ENCODE measurements at places on chromosomes 1 and 21. TPM values are rescaled to one million over a fixed set of nuclear protein-coding genes. Genes with fewer than 3 reads are reported as not detected.

DNA sequence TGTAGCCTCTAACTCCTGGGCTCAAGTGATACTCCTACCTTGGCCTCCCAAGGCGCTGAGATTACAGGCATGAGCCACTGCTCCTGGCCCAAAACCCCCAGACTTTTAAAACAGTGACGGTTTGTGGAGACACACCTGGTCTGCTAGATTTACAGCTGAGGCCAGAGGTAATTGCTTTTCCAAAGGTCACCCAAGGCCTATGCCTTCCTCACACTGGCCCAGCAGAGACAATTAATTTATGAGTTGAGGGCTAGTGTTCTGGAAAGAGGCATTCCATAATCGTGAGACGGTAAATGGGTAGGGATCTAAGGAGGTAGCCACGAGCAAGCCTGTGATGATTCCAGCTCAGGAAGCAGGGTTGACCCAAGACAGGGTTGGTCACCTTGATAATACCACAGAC lies 12.4 kb upstream of the PARP1 start:
- DNase-seq, result no peak

DNA sequence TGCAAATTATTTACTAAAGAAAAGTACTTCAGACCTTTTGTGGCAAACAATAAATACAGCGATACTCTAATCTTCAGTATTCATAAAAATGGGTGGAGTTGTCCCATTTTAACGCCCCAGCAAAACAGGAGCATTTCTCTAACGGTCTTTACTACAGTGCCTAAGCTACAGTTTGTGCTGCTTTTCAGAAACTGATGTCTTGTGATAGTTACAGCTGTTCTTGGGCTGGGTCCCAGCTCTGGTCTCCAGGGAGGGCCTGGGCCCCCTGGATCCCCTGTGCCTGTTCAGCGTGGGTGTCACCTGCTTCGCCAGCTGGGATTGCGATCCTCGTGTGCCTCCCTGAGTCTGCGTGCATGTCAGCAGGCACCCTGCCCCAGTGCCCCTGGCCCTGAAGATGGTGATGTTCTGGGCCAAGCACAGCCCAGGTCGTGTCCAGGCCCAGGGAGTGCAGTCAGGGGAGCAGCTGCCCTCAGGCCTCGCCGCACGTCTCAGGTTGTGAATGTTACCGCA lies 64.0 kb upstream of the DIP2A start:
- DNase-seq, result no peak

GRCh38 chr1:227306689-227307088 lies 11.6 kb downstream of the CDC42BPA start:
- no peak for DNase-seq

DNA sequence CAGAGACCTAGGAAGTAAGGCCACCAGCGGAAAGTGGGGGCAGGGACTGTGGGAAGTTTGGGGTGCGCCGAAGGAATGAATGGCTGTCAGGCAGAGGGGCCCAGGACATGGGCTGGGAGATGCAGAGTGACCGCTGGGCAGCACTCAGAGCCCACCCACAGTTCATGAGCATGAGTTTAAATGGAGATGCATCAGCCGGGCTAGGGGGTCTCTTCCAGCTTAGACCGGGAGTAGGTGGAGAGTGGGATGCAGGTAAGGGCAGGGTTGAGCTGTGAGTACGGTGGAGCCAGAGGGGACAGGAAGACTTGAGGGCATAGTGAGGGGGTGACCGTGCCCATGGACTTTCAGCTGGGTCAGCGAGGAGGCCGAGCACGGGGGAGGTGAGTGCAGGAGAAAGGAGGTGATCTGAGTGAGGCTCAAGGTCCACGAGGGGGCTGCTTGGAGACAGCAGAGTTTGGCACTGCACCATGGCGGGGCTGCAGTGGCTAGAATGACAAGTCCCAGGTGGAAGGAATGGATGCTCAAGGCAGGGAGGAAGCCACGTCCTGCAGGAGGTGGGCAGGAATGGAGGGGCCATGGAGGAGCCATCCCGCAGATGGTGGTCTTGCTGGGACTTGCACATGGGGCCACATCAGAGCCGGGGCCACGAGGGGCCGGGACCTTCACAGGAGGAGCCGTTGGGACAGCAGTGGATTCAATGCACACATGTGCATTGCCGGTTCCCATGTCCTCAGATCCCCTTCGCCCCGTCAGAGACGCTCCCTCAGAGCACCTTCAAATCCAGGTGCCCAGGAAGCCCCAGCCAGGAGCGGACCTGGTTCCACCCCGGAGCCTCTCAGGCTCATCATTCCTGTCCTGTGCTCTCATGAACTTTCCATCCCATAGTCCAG lies 34.9 kb downstream of the UBASH3A start:
- no peak for DNase-seq

Gene FCRL4
- total RNA-seq, result not detected

Gene IGSF21
- 0.68 TPM for total RNA-seq

DNA sequence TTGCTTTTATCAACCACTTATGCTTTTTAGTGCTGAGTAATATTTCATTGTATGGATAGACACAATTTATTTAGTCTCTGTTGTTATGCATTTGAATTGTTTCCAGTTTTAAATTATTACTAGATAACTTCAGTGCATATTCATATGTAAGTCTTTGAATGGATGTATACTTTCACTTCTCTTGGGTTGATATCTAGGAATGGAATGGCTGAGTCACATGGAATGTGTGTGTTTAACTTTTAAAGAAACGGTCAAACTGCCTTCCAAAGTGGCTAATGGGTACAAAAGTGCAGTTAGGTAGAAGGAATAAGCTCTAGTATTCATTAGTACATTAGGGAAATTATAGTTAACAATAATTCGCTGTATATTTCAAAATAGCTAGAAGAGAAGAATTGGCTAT lies 82.4 kb downstream of the NPHS2 start:
- no peak for DNase-seq

DNA sequence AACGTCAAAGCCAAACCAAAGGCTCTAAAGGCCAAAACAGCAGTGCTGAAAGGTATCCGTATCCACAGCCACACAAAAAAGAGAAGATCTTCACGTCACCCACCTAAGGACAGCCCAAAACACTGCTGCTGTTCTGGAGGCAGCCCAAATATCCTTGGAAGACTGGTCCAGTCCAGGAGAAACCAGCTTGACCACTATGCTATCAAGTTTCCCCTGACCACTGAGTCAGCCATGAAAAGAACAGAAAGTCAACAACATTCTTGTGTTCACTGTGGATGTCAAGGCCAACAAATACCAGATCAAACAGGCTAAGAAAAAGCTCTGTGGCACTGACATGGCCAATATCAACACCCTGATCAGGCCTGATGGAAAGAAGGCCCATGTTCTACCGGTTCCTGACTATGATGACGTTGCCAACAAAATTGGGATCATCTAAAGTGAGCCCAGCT lies 32.1 kb downstream of the ARID4B start:
- DNase-seq, result no peak

Data from suprapubic skin (tissue), 4 donors.